ENCODE measurements at places on chromosomes 1 and 21.

DNA sequence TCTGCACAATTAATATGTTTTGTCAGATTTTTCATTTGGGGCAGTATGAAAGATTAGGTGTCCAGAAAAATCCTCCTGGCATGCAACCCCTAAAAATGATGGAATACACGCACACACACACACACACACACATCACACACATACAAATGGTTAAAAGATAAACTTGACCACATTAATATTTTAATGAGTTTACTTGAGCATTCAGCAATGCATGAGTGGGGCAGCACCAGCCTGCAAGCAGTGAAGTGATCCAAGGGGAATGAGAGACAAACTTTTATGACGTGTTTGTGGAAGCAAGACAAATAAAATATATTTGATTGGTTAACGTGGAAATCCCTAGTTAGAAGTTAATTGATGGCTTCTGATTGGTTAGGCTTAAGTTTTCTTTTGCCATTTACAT lies 29.1 kb upstream of the SOAT1 start:
- DNase-seq: no peak

DNA sequence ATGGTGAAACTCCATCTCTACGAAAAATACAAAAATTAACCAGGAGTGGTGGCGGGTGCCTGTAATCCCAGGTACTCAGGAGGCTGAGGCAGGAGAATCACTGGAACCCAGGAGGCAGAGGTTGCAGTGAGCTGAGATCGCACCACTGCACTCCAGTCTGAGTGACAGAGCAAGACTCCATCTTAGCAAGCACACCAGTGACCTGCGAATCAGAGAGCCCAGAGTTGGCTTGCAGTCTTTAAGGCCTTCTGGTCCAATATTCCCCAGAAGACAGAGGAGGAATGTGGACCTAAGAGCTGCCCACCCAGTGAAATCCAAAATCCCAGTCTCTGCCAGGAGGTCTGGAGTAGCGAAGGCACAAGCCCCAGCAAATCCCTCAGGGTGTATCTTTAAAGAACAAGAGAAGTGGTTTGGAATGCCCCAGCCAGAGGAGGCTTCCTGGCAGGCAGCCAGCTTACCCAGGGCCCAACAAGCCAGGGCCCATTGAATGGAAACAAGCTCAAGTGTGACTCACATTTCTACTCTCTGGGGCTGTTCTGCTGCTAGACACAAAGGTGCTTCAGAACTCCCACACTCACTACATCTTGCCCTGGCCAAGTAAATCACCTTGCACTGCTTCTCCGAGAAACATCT lies 23.9 kb downstream of the GPR161 start:
- peak; percentile 52 for DNase-seq

- DNase-seq: no peak
These were observed 141.9 kb upstream of the TNR start for GRCh38 chr1:175885326-175885725.

DNA sequence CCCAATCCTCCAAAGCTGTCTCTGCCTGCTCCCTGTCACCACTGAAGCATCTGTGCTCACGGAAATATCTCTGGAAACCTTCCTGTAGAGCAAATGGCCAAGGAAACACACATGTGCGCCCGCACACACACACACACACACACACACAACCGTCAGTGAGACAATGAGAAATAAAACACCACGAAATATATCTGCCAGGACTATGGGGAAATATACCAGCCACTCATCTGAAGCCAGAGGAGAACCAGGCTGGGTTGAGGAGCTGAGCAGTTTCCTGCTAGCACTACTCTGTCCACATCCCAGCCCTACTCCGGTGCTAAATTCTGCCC lies 25.1 kb upstream of the PLXNA2 start:
- DNase-seq: no peak

GRCh38 chr1:7279769-7280168 lies 491.3 kb upstream of the VAMP3 start:
- no peak for DNase-seq

- DNase-seq: no peak
These were observed 33.1 kb upstream of the CEP350 start for GRCh38 chr1:179921472-179921871.

DNA sequence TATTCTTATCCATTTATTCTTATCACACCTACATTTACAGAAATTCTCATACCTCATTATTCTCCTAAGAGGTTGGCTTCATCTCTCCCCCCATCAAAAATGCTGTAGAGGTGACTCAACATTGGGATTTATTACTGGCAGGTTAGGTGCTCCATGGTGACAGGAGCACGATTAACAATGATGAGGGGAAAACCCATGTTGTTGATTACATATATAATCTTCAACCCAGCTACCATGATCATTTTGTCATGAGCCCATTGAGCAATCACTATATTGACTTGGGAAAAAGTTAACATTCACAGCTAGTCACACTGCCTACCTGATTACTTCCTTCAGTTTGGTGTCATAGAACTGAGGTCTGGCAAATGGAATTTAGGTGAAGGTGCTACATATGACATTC lies 712.1 kb upstream of the CHRM3 start:
- no peak for DNase-seq

- no peak for DNase-seq
These were observed 84.5 kb upstream of the ST6GALNAC5 start for GRCh38 chr1:76782809-76783208.

DNA sequence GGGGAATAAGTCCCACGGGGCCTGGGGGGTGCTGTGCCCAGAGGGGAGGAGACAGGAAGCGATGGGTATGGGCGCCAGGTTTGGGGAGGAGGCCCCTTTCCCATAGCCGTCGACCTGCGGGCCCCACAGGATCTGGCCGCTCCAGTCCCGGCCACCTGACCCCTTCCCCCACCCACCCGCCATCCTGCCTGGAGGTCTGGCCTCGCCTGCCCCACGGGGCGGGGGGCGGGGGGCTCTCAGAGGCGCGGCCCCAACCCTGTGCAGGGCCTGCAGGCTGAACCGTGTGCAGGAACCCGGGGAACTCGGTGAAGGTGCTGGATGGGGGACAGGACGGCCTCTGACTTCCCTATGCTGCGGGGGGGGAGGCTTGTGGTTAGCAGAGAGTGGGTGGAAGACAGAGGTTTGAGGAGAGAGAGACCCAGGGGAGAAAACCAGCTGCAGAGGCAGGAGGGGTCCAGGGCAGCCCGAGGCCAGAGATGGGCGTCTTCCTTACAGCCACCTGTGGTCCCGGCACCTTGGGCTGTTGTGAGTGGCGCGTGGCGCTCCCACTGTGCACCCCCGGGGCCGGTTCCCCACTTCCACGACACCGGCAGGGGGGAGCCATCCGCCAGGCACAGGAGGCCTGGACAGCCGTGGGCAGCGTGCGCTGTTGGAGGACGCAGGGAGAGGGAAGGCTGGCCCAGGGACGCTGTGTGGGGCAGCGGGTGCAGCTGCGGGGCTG lies 2.5 kb upstream of the TNFRSF18 start:
- DNase-seq: no peak

DNA sequence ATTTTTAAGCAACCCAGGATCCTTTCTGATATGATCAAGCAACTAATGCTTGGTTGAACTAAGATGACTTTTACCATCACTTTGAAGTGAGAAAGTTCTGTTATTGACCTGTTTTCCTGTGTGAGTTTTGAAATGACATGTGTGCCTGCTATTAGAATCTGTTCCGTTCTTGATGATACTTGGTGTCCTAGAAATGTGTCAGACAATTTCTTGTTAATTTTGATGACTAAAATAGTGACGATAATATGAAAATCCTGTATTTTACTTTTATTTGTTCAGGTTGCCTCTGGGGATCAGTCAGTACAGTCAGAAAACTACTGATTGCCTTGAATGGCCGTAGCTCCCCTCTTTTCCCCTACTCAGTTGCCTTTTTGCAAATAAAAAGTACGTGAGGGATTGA lies 228.0 kb downstream of the RYR2 start:
- DNase-seq: no peak

DNA sequence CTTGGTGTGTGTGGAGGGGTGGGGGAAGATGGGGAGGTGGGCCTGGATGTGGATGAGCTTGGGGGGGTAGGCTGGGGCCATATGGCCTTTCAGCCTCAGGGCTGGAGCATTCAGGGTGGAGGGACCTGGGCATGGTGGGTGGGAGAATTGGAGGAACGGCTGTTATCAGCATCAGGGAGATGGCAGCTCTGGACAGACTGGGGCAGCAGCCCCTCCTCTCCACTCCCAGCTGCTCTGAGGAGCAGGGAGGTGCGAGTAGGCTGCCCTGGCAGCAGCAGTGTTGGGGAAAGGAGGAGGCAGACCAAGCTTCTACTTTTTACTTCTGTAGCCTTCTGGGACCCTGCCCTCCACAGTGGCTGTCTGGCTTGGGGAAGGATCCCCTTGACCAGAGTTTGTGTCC lies 10.2 kb downstream of the PPFIA4 start:
- DNase-seq: no peak

DNA sequence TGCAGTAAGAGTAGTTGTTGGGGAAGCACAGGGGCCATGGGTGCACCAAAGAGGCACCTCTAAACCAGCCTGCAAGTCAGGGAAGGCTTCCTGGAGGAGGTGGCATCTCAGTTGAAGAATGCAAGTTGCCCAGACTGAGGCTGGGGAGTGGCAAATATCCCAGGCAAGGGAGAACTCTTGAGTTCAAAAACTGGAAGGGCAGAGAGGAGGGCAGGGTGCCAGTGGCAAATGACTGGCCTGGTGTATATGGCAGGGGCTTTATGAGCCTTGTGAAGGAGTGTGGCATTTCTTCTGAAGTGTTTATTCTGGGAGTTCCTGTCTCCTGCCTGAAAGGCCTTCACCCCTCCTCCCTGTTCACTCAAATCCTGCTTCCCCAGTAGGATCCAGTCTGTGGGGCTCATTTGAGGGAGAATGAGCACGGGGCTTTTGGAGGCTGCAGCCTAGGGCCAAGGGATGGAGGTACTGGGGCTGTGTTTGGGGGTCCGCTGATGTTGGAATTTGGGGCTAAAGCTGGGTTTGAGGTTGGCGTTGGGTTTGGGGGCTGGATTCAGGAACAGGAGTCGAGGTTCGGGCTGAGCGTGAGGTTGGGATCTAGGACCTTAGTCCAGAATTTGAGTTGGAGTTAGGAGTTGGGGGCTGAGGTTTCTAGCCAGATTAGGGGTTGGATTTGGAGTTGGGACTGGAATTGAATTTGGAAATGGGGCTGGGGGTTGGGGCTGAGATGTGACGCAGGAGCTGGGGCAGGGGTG lies at the start of gene TMEM125:
Gene TMEM125 (plus strand): TSS at position 357 of the 749 bp plus-strand sequence. CDS start 2,740 bp downstream, outside the sequence.
- no peak for DNase-seq

- DNase-seq: no peak
These were observed 4.7 kb downstream of the FAM229A start for GRCh38 chr1:32357614-32358013.

DNA sequence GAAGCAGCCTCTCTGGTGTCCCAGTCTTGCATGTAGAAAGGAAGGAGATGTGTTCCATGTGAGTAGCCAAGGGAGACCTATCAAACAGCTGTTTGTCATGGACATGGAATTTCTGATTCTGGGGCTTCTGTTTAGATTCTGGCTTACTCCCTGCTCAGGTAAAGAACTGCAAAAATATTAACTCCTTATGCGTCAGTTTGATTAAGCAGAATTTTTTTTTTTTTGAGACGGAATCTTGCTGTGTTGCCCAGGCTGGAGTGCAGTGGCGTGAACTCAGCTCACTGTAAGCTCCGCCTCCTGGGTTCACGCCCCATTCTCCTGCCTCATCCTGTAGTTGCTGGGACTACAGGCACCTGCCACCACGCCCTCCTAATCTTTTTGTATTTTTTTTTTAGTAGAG lies 6.8 kb downstream of the ARV1 start:
- no peak for DNase-seq

GRCh38 chr1:219185486-219186117 lies 11.9 kb downstream of the LYPLAL1 start:
- no peak for DNase-seq

- no peak for DNase-seq
These were observed 26.6 kb upstream of the DNM3 start for GRCh38 chr1:171814692-171815091.

GRCh38 chr1:87986130-87986866 lies 657.6 kb downstream of the LMO4 start:
- DNase-seq: no peak

GRCh38 chr1:11707621-11708276 lies 16.2 kb downstream of the DRAXIN start:
- DNase-seq: no peak

DNA sequence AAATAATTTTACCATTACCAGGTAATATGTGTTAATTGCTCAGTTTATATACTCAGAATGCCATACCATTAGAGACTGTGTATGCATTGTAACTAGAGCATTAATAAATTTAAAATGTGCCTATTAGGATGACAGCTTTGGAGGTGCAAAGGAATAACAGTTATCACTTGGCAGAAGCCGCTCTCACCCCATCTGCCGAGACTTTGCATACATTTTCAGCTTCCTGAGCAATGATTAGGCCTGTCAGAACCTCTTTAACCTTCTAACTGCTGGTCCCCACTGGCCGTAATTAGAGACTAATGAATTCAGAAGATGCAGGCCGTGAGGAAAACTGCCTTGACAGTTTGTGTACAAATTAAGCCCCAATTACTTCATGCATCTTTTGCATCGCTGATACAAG lies 158.0 kb upstream of the PROX1 start:
- no peak for DNase-seq

- DNase-seq: no peak
These were observed 16.7 kb upstream of the TRIM63 start for GRCh38 chr1:26084091-26084561.

DNA sequence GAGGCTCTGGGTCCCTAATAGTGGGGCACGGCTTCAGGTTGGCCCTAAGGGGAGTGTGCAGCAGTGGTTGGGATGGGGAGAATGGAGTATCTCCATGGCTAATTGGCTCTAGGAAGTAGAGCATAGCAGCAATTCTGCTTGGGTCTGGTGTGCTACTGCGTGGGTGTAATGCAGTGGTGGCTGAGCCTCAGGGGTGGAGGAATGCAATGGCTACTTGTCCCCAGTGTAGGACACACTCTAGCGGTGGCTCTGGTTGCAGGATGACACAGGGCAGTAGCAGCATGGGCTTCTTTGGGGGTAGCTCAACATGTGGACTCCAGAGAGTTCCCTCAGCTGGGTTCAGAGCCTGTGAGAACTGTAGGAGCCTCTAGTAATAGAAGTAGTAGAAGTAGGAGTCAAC lies 91.2 kb upstream of the FAM78B start:
- no peak for DNase-seq

- no peak for DNase-seq
These were observed 123.6 kb upstream of the KCNJ6 start for GRCh38 chr21:38039841-38040240.

- DNase-seq: no peak
These were observed 34.7 kb upstream of the RGL1 start for GRCh38 chr1:183769956-183770815.

- no peak for DNase-seq
These were observed 96.2 kb downstream of the FASLG start for GRCh38 chr1:172755099-172755498.

- DNase-seq: no peak
These were observed 94.8 kb downstream of the UBR4 start for GRCh38 chr1:19115082-19115808.

DNA sequence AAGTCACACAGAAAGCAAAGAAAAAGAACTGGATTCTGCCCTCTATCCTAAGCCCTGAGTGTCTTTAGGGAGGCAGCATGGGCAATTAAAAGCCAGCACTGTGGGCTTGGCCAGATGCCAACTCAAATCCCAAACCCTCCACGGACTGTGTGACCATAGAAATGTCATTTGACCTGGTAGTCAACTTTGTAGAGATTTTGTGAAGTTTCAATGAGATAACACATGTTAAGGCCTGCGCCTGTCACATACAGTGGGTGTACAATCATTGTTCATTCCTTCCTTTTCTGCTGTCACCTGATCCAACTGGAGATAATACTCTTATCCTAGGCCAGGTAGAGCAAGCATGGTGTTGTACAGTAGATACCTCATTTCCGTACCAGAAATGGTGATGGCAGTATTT lies 54.2 kb downstream of the TMEM53 start:
- no peak for DNase-seq
